ENCODE measurements at places on chromosomes 11 and 22.
A peak's percentile ranks its signal among the peaks of the same experiment; 100 is the strongest.

DNA sequence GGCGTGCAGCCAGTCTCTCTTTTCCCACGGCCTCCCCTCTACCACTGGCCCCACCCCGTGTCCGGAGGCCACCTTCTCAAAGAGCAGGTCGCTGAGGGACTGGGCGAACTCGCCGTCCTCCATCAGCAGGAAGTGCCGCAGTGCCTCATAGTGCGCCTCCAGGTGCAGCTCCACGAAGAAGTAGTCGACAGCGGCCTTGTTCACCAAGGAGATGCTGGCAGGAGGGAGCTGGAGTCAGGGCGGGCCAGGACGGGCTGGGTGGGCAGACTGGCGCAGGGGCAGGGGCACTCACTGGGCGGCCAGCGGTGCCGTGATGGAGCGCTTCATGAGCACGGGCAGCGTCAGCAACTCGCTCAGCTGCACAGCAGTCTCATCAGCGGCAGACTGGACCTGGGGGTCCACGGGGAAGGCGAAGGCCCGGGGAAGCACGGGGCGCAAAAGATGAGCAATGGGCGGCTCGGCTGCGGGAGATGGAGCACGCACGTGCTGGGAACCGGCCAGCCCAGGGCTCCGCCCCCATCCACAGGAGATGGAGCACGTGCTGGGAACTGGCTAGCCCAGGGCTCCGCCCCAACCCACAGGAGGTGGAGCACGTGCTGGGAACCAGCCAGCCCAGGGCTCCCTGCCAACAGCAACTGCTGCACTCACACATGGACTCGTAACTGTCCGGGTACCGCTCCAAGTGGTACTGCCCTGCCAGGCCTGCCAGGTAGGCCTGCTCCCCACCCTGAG lies 18.4 kb downstream of the SELENOO start:
- peak; percentile 72 for DNase-seq

- no peak for DNase-seq
These were observed 4.7 kb downstream of the HARBI1 start for GRCh38 chr11:46612326-46612725.

DNA sequence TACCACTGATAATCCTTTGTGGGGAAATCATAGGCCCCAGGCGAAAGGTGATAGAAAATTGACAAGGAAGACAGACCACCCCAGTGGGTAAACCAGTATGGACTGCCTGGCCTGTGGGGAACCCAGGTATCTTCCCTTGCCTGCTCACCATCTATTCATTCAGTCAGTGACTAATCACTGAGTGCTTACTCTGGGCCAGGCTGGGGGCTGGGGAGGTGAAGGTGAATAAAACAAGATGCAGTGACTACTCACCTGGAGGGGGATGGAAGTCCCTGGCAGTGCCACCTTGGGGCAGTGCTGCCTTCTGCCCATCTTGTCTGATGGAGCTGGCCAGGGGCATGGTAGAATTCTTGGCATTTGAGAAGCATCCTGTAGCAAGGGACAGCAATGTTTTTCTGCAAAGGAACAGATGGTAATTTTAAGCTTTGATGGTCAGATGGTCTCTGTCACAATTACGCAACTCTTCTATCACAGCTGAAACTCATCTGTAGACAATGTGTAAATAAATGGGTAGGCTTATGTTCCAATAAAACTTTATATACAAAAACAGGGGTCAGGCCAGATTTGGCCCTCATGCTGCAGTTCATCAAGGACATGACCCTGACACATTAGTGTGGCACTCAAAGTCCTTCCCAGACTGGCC lies 4.6 kb downstream of the ISX start:
- no peak for DNase-seq

GRCh38 chr11:95338430-95338991 lies 107.5 kb upstream of the SESN3 start:
- DNase-seq, result no peak

DNA sequence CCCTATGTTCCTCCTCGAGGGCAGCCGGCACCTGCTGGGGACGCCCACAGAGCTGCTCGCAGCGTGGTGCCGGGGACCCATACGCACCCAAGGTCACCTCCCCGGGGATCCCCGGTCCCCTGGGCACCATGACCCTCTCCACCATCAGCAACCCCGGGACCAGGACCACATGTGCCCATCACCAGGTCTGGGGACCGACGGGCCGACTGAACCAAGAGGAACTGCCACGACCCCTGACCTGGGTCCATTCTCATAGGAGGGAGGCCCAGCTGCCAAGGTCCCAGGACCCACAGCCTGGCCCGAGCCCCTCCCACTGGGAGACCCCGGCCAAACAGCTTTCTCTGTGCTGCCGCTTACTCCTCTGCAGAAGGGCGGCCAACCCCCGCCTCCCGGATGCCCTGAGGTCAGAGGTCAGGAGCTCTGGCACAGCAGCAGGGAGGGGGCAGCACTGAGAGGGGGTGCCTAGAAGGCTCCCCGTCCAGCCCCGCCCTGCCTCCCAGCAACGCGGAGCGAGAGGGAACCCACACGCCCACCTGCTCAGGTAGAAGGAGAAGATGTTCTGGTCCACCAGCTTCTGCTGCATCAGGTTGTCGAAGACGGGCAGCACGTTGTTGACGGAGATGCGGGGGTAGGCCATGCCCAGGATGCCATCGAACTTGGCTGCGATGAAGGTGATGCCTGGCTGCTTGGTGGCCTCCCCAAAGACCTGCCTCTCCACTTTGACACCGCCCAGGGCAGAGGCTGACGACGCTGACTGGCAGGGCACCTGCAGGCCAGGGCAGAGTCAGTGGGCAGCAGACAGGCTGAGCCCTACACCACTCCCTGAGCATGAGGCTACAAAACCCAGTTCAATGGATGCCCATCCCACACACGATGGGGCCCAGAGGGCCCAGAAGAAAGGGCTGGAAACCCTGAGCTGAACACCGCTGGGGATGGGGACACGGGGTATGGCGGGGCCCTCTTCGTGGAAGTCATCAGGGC lies 6.6 kb downstream of the CTSD start:
- no peak for DNase-seq

DNA sequence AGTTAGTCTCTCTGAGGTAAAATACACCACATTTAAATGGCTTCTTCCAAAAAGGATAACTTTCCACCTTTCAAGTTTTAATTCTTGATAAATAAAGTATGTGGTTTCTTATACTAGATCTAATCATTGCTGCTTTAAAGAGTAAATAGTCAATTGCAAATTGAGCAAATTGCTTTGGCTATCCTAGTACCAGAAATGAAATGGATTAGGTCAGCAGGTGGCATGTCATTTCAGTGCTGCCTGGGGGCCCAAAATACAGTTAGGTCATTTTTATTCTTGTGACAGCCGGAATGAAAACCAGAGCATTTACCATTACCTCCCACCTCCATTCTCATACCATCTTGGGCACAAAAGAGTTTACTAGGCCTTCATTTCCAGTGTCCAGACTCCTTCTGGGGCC lies 70.2 kb downstream of the PHF21A start:
- DNase-seq, result no peak

All from NCI-H226 (cell line).